ENCODE measurements at places on chromosomes 1 and 21.

GRCh38 chr1:60670302-60670701 is 412.1 kb upstream of the NFIA start:
- DNase-seq = no peak

GRCh38 chr1:113241237-113241636 is 149.1 kb upstream of the MAGI3 start:
- no peak for DNase-seq

- no peak for DNase-seq
These were observed 683 bp upstream of the EFNA4 start for GRCh38 chr1:155062702-155063411.

- peak; percentile 80 for DNase-seq
These were observed 12.9 kb downstream of the PI4KB start for GRCh38 chr1:151314137-151314875.

DNA sequence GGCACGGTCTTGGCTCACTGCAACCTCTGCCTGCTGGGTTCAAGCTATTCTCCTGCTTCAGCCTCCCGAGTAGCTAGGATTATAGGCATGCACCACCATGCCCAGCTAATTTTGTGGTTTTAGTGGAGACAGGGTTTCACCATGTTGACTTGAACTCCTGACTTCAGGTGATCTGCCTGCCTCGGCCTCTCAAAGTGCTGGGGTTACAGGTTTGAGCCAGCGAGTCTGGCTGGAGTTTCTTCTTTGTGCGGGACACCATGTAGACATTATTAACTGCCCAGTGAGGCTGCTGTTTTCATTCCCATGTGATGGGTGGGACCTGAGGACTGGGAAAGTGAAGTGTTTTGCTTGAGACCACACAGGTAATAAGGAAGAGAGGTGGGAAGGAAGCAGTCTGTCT is 23.3 kb downstream of the PLA2G5 start:
- DNase-seq = no peak

DNA sequence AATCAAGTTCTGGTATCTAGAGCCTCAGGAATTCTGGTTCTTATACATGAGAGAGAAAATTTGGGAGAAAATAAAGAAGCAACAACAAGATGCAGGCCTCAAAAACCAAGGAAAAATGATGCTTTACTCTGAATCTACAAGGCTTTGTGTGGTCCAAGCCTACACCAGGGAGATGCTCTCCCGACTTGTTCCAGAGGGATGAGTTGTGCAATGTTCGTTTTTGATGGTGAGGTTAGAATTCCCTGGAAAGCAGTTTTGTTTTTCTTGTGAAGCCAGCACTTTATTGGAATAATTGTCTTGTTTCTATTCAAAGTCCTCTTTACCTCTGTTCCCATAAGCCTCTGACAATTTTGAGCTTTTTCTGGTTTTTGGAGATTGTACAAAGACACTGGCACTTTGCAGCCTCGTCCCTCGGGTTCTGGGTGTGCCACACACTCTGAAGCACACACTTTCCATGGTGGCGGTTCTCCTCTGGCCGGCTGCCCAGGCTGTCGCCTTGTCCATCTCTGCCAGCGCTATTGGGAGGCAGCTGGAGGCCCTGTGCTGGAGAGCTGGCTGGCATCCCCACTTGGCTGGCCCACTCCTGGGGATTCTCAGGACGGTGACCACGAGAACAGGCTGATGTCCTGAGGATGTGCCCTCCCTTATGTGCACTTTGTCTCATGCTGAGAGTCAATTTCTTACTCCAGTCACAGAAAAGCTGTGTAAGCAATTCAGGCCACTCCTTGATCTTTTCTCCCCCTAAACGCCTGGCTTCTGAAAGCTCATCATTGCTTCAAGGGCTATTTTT is 70.2 kb downstream of the EDEM3 start:
- no peak for DNase-seq

- no peak for DNase-seq
These were observed 16.7 kb upstream of the ZYG11A start for GRCh38 chr1:52825868-52826267.

- no peak for DNase-seq
These were observed 12.3 kb downstream of the OBSCN start for GRCh38 chr1:228219962-228220780.

DNA sequence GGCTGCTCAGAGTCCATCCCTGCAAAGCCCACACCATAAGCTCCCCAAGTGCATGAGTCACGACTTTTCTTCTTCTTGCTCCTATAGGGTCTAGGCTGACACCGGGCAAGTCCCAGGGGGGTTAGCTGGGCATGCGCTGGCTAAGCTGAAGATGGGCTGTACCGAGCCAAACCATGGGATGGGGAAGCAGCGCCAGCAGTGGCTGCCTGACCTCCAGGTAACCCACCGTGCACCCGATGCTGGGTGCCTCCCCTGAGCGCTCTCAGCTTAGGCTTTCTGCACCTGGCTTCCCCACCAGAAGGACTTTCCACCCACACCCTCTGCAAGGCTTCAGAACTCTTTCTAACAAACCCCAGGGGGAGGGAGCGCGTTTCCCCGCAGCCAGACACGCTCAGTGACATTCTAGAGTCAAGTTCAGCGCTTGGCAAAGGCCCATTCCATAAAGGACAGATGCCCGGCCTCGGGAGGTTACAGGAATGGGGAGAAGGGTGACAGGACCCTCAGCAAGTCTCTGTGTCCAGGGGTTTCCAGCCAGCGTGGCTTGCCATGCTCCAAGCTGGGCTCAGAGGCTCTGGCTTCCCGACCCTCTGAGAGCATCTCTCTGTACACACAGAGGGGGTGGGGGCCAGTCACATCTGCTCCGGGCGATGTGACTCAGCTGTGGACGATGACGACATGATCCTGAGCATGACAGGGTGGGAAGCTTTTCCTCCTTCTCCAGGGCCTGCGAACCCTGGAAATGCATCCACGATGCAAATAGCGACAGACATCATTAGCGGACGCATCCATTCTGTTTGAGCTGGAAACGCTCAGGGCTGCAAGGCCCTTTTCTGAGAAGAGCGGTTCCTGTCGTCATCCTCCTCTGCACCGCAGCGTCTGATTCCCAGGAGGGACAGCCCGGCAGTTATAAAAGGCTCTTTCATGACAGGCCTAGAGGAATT is 107.8 kb downstream of the SIK1 start:
- DNase-seq = peak; percentile 25

- DNase-seq = no peak
These were observed 2.4 kb downstream of the NTPCR start for GRCh38 chr1:232952514-232953499.

DNA sequence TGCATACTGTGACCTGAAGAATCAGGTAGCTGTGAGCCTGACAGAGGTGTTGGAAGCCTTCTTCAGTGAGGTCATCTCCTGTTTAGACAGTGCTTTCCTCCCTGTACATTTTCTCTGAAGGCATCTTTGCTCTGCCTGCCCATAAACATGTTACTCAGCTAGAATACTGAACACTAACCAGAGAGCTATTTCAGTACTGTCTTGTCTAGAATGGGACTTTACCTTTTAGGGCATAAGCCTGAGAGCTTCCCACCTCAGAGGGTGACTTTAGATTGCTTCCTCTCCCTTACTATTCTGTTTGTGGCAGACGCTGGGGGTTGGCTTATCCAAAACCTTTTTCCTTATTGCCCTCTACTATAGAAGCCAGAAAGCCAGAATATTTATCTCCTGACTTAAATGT is 23.3 kb upstream of the ZNF326 start:
- DNase-seq = no peak

DNA sequence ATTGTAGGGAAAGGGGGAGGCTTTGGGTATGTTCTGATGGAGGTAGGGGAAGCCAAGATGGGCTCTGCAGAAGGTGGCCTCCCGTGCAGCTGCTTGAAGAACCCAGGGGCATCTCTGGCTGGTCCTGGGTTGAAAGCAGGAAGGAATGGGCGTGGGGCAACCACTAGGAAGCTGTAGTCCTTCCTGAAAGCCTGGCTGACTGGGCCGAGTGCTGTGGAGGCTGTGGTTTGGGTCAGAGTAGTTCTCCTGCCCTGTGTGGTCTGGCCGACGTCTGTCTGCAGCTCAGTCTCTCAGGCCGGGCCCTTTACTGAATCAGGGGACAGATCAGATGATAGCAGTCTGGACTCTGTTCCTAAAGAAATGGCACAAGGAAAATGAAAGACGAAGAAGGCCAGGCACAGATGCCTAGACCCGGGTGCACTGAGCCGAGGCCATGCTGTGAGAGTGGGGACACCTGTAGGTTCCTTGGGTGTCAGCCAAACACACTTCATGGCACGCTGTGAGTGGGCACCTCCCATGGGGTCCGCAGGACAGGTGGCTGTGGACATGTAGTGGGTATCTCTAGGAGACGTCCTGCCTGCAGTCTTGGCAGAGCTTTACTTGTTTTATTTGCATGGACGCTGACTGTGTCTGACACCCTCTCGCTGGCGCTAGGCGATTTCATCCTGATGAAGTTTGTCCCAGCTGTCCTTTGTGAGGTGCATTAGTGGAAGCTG is 87.0 kb downstream of the POFUT2 start:
- DNase-seq = no peak

- no peak for DNase-seq
These were observed 69.0 kb downstream of the FAAP20 start for GRCh38 chr1:2125350-2126211.

- no peak for DNase-seq
These were observed 49.6 kb upstream of the HOOK1 start for GRCh38 chr1:59765011-59765730.

DNA sequence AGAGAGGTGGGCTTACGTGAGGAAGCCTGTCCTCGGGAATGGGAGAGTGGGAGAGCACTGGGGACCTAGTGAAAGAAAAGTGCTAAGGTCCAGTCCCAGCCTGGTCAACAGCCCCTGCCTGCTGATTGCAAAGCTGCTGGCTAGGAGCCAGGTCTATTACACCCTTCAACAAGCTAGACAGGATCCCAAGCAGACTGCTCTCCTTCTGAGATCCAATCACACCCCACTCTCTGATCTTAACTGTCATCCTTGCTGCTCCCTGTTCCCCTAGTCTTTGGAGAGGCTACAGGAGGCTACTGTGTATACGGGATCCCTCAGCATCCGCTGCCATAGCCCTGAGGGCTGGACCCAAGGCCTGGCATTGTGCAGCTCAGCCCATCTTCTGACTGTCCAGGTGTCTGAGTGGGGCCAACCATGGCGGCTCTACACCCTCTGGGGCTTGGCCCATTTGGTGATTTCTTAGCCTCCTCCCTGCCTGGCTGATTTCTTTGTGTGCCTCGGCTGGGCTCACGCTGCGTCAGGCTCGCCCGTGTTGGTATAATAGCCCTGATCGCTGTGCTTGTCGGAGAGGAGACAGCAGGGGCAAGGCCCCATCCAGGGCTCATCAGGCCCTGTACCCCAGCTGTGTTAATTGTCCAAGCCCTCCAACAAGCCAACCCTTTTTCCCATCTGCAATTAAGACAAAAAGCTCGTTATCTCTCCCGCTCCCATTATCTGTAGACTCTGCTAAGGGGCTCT is 43.9 kb downstream of the NAV1 start:
- no peak for DNase-seq

DNA sequence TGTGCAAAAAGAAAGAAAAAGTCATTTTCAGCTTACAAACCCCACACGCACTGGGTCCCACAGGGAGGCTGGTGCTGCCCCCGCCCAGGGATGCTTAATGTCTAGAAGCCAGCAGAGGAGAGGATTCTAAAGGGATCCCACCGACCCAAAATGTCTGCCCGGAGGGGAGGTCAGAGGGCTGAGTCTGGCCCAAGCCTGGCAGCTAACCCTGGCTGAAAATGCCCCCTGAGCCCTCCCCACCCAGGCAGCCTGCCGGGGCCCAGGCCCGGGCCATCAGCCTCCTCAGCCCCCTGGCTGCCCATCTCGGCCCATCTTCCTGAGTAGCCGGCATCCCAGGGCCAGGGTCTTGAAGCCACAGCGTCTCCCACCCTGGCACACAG is 33.5 kb downstream of the ACOT7 start:
- DNase-seq = no peak

DNA sequence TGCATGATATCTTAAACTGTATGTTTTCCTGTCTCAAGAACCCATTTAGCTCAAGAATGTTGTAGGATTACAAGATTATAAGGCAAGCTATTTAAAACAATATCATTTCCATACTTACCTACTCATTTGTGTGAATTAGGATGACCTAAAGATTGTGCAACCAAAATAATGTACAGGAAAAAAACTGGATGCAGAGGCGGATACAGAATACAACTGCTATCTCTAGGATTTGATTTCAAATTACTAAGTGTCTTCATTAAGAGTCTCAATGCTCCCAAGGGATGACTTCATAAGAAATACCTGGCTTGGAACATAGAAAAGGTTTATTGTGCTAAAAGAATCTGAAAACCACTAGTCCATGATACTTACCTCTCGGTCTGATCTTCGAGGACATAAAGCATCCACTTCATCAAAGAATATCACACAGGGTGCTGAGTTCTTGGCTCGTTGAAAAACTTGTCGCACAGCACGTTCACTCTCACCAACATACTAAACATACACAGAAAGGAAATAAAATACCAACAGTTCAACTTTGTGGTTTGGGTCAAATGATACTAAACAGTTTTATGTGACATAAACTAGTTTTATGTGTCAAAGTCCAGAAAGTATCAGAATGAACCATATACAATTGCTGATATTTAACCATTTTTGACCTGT is 54.9 kb downstream of the NVL start:
- no peak for DNase-seq

DNA sequence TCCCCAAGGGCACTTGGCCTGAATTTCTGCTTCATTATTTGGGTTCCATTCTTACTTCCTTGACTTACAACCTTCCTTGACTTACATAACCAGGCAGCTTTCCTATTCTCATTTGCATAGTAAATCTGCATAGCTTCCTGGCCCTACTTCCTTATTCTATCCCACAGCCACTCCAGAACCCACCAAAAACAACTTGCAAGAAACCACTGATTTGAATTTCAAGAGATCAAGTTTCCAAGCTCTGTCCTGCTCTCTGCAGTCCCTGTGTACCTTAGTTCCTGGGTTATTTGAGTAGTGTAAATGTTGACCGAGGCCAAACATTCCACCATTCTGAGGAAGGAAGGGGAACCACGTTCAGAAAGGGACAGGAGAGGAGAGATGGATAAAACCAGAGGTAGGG is 603.3 kb downstream of the PTPRC start:
- no peak for DNase-seq

GRCh38 chr1:159089184-159089791 is 12.7 kb upstream of the AIM2 start:
- no peak for DNase-seq

DNA sequence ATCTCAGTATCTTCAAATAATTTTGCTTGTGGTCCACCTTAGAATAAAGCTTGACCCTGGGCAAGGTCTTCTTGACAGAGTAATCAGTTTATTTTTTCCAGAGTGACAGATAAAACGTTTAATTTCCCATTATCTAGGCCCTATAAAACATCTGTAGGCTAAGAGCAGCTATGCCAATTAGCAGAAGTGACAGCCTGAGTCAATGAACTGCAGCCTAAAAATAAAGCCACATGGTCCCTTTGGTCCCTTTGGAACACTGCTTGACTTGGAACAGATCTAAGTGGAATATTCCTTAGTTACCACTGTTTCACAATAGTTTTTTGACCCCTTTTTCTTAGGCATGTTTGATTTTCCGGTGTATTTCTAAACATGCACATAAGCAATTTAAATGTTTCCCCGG is 6.3 kb upstream of the RGS13 start:
- DNase-seq = no peak
